ENCODE measurements at places on chromosomes 6 and 20. TPM values are rescaled to one million over a fixed set of nuclear protein-coding genes. Genes with fewer than 3 reads are reported as not detected.

The PRRT1 gene
- total RNA-seq: 0.15 TPM

- DNase-seq: no peak
Measured at GRCh38 chr6:151494235-151494935, 568 bp downstream of the CCDC170 start.

The ENPP3 gene
- not detected for total RNA-seq

DNA sequence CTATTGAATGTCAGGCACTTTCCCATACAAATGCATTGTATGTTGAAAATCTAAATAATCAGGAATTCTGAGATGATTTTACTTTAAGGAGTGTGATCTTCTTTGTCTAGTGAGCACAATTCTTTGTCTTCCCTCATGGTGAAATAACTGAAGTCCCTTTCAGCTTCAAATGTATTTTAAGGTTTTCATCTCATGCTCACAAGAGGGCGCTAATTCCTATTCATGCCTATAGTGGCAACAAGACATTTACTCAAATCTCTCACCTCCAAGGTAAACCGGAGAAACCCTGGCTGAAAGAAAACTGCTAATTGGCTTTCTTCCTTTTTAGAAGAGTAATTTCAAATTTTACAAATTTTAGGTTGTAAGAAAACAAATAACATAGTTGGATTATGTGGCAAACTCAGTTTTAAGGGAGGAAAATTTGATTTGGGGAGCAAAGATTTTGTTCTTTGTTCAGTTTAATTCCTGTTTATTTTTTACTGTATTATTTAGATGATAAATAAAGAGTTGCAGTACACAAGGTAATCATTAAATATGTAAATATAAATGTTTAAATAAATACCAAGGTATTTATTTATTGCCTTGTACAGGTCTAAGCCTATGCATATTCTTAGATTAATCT lies 69.1 kb downstream of the SLC35F1 start:
- no peak for DNase-seq

DNA sequence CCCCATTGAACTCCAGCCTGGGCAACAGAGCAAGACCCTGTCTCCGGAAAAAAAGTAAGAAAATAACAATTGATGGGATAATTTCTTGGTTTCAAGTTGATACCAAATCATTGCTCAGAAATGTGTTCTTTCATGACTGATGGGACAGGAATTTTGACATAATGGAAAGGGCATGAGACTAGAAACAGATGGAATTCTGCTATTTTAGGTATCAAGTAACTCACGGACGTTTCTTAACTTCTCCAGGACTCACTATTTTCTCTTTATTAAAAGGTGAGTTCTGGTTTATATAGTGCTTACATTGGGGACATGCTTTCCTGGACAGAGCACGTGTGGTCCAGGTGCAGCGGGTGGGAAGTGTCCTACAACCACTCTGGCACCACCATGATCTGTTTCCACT lies 6.0 kb upstream of the DSP start:
- DNase-seq: no peak

DNA sequence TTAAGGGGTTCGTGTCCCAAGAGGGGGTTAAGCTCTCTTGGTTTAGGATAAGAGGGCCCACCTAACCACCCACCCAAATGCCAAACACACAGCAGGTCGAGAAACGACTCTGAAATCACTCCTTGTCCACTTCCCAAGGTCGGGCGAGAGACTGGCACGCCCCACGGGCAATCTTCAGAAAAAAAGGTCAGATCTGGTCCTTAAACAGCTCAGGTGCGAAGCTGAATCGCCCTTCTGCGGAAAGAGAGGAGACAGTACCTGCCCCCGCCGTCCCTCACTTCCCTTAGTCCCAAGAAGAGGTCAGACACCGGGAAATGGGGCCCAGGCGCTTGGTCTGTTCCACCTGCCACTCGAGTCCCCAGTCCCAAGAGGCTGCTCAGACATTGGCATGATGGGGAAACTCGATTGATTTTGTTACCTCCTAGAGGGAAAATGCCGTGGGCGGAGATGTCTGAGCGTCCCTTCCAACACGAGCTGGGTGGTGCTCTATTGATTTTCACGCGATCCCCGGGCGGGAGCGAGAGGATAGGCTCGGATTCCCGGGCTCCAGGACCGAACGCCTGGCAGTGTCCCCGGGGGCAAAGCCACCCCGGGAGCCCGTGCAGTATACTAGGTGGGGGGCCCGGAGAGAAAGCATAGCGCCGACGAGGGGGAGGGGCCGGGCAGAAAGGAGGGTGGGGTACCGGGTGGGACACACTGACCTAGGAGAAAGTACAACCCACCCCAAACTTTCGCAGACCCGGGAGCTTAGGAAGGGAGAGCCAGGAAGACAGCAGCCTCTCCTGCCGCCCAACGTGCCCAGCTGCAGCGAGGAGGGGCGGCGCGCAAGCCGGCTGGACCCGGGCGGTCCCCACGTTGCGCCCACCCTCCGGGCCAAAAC lies 1.1 kb upstream of the SAMD5 start:
- no peak for DNase-seq

DNA sequence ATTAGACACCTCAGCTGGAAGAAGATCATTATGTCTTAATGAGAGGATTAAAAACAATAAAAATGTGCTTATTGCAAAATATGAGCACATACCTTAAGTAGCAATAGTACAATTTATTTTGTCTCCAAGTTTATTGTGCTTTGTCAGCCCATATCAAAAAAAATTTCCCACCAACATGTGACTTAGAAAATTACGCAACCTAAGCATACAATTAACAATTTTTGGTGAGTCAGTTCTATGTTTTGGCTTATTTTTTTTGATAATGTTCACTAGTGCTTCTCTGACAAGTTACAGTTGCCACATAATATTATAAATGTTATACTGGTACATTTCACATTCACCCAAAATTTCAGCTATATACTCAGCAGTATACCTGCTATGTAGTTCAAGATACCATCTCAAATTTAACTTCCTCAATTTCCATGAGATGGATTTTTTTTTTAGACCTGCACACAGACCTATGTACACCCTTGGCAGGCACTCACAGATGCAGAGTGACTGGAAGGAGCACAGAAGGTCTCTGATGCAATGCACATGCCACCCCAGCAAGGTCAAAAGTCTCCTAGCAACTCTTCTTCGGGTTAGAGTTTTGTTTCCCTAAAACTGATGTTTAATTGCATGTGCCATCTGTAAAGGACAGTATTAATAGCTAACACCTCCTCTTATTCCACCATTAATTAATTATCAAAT lies 112.4 kb downstream of the PRKN start:
- no peak for DNase-seq

- no peak for DNase-seq
Measured at GRCh38 chr20:14622796-14623195, 285.4 kb upstream of the FLRT3 start.

GRCh38 chr6:70956451-70957283 lies at the start of gene B3GAT2:
B3GAT2 (minus strand) TSS chr6:70957060; CDS start chr6:70956429, 631 bp downstream.
- no peak for DNase-seq

DNA sequence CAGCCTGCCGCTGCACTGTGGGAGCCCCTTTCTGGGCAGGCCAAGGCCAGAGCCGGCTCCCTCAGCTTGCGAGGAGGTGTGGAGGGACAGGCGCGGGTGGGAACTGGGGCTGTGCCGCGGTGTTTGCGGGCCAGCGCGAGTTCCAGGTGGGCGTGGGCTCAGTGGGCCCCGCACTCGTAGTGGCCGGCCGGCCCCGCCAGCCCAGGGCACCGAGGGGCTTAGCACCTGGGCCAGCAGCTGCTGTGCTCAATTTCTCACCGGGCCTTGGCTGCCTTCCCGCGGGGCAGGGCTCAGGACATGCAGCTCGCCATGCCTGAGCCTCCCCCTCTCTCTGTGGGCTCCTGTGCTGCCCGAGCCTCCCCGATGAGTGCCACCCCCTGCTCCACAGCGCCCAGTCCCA lies 388.1 kb downstream of the PHF3 start:
- DNase-seq: no peak

GRCh38 chr20:61447952-61448351 lies 195.9 kb downstream of the CDH4 start:
- DNase-seq: no peak

- no peak for DNase-seq
Measured at GRCh38 chr6:56314683-56315523, 67.5 kb upstream of the COL21A1 start.

The TRIM31 gene
- 0.18 TPM for total RNA-seq

GRCh38 chr20:45410887-45411286 lies 2.8 kb downstream of the DBNDD2 start:
- no peak for DNase-seq

The FOXP4 gene
- total RNA-seq: 41.6 TPM

DNA sequence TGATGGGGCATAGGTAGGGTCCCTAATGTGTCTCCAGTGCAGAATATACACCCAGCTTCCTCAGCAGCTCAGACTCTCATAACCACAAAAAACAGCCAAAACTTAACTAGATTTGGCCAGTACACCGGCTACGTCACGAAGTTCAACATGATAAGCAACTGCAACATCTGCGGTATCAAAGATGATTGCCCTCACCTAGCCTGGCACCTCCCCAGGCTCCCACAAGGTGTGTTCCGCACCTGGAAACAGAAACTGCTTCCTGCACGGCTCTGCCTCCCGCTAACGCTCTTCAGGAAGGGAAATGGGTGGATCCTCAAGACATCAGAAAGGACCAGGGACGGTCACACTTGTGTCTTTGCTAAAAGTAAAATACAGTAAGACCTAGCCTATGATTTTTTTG lies 9.5 kb downstream of the TXNDC5 start:
- no peak for DNase-seq

The LPIN3 gene
- 0.51 TPM for total RNA-seq

The TRIM10 gene
- total RNA-seq: not detected

GRCh38 chr6:50585441-50586330 lies 127.6 kb upstream of the TFAP2D start:
- no peak for DNase-seq

The POM121L2 gene
- total RNA-seq: not detected

DNA sequence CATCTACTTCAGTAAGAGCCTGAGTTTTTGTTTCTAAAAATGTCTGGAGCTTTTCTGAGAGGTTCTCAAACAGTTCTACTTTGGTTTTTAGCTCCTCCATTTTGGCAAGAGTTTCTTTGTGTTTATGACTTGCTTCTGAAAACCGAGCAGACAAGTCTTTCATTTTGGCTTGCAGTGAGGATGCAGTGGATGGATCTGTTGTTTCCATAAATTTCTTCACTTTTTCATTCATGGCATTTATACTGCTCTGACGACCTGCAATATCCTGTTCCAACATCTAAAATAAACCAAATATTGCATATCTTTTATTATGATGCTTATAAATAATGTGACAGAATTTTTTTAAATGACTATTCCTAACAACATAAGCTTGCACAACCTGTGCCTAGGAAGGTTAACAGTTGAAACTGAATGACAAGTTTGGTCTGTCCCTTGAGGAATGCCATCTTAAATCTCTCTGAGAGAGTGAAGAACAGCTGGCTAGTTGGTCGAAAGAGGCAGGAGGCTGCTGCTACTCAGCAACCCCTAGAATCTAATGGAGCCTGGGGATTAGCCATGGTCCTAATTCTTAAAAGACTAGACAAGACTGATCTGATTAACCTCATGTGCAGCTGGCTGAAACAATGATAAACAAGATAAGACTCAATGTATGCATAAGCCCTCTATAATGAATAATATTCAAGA lies 69.8 kb downstream of the DST start:
- no peak for DNase-seq

GRCh38 chr6:140921366-140922226 lies 1211.1 kb upstream of the GJE1 start:
- DNase-seq: no peak

The IL17F gene
- total RNA-seq: not detected

DNA sequence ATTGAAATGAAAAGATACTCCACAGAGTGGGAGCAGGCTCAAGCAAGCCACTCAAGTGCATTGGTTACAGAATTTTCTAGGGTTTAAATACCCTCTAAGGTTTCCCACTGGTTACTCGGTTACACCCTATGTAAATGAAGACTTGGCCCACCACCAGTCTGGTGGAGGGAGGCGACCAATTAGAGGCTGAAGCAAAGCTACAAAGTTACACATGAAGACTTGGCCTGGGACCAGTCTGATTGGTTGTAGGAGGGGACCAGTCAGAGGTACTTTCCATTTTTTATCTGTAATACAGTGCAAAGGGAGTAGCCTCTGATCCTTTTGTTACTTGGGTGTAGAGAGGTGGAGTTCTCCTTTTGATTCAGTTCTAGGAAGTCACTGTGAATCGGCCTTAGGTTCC lies 7.6 kb downstream of the SRSF12 start:
- no peak for DNase-seq

The SSTR4 gene
- total RNA-seq: not detected

The GRM1 gene
- not detected for total RNA-seq

Measured in GM12878 (cell line).